Stimulated activated naive CD8-positive, alpha-beta T cell treated with anti-CD3 and anti-CD28 coated beads, Interleukin-15, Interleukin-2, amounts not matched to agents 100 U/mL and 50 U/mL, for 24 hours (primary cell): ENCODE measurements at places on chromosomes 7 and 10.
A peak's percentile ranks its signal among the peaks of the same experiment; 100 is the strongest.

DNA sequence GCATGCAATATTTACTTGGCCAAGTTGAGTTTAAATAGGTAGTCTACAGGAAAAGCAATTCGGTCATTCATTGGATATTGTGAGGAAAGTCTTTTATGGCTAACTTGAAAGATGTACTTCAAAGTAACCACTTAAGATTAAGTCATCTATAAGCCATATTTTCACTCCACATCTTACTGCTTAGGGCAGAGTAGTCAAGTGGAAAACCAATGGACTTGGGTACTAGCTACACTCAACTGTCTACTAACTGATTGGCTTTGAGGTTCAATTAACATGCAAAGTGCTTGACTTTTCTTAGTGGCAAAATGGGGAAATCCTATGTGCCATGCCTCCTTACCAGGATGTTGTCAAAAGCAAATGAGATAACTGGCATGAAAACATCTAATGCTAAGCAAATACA lies 51.0 kb downstream of the CAV1 start:
- DNase-seq: no peak

DNA sequence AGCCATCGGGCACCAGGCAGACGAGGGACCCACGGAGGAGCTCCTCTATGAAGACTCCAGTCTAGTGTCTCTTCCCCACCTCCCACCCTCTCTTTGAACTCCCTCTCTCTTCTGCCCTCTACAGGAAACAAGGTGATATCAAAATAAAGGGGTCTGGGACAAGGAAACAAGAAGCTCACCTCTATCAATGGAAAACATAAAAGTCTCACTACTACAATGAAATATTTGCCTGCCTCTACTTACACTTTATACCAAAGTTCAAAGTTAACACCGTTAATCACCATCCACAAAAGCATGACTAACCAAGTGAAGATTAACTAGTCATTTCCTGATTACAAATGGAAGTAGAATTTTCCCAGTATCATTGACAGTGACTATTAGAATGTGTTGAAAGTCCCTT lies 82.2 kb downstream of the PARD3 start:
- DNase-seq: no peak

DNA sequence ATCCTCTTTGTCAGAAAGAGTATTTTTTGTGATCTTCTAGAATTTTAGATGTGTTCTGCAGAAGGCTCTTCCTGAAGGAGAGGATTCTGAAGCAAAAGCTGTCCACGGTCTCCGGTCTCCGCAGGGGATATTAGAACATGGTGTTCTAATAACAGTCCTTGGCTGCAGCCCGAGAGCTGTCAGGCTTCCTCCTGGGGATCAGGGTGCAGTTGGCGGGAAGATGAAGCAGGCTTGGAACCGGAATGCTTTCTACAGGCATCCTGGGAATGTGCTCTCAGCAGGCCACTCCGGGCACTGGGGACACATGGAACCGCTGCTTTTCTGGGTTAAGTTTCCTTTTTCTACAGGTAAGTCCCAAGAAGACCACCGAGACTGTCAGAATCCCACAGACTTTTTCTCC lies 118.6 kb upstream of the PARD3 start:
- no peak for DNase-seq

DNA sequence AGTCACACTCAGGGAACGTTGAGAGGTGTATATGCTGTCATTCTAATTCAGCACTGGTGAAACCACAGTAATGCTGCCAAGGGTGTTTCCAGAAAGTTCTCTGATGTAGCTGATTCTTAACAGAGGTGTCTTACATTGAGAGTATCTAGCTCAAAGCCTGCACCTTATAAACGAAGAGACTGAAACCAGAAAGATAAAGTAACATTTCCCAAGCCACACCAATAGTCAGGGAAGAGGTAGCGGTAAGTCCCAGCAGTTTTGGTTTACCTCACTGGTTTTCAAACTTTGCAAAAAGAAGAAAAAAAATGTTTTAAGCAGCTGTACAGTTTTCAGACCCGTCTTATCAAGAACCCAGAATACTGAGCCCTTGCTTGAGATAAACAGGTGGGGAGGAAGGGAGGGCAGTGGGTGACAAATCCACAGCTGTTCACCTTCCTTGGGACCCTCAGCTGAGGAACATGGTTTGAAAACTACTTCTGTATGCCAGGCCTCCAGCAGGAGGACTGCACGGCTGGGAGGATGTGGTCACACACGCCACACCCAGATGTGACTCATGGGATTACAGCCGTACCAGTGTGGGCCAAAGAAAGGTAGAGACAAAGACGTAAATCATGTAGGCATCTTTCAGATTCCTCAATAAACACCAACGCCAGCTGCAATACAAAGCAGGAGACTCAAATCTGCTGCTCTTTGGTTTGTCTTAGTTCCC lies 63.9 kb upstream of the GSDME start:
- peak; percentile 80 for DNase-seq

DNA sequence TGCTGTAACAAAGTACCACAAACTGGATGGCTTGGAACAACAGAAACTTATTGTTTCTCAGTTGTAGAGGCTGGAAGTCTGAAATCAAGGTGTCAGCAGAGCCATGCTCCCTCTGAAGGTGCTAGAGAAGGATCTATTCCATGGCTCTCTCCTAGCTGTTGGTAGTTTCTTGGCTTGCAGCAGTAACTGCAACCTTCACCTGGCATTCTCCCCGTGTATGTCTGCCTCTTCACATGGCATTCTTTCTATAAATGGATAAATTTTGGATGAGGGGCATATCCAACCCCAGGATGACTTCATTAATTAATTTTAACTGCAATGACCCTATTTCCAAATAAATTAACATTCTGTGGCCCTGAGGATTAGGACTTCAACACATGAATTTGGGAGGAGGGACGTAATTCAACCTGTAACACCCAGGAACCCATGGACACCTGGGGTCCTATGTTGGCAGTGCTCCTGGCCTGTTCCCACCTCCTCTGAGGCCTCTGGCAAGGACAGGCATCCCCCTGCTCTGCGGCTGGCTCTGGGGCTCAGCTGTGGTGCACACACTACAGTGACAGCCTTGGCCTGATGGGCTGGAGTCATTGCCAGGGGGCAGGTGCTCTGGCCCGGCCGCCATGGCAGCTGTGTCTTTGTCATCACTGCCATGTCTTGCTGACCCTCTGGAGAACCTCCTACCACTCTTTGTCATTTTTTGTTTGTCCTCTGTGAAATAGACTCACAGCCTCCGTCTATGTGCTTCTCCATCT lies 30.8 kb downstream of the LSMEM1 start:
- no peak for DNase-seq

GRCh38 chr10:26841733-26842317 lies 18.9 kb downstream of the ABI1 start:
- DNase-seq: no peak
